Nephron progenitor cell (in vitro differentiated cells): ENCODE measurements at places on chromosomes 12 and 14.

DNA sequence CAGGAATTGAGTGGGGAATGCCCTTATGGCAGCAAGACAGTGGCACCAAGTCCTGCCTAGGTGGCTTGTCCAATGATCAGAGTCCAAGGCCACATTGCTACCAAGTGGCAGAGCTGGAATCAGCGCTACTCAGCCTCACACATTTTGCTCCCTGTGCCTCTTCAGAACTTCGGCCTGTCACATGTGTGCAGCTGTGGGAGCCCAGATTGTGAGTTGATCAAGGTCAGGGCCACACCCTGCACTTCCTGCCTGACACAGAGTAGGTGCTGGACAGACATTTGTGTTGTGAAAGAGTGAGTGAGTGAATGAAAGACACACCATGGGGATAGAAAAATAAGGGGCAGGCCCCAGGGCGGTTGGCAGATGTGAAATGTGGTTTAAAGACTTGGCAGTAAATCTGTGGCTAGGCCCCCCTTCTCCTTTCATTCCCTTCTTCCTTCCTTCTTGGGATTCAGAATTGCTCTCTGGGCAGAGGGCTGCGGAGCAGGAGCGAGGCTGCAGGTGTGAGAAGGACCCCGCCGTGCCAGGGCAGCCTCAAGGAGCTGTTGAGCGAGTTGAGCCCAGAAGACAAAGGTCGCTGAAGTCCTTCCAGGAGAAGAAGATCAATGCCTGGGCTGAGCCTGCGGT lies 83.5 kb downstream of the SLC25A47 start:
- no peak for DNase-seq

DNA sequence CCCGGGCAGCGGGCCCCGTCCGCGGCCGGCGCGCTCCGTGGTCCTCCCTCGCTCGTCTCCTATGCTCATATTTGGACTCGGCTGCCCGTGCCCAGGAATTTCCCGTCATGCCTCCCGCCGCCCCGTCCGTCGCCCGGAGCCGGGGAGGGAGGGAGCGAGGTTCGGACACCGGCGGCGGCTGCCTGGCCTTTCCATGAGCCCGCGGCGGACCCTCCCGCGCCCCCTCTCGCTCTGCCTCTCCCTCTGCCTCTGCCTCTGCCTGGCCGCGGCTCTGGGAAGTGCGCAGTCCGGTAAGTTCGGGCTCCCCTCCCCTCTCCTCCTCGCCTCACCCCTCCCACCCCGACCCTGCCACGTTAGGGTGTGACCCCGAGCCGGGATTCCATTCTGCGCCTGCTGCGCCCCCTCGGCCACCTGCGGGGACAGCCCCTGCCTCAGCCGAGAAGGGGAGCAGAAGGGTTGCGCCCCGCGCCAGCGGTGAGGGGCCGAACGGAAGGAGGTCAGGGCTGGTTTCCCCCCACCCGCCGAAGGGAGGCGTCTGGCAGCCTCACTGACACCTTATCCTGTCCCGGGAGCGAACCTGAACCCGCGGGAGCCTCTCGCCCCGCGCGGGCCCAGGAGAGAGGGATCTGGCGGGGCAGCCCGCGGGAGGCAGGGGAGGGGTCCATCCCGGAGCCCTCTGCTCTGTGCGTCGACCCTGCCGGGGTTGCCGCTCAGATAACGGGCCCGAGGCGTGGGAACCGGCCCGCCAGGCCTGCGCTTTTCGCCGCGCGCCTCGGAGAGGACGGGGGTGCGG lies at the start of gene MSRB3:
Gene MSRB3, plus strand, starts transcription at position 108 of the 793 bp plus-strand sequence. CDS start 29,897 bp downstream, outside the sequence.
- peak; percentile 84 for DNase-seq

DNA sequence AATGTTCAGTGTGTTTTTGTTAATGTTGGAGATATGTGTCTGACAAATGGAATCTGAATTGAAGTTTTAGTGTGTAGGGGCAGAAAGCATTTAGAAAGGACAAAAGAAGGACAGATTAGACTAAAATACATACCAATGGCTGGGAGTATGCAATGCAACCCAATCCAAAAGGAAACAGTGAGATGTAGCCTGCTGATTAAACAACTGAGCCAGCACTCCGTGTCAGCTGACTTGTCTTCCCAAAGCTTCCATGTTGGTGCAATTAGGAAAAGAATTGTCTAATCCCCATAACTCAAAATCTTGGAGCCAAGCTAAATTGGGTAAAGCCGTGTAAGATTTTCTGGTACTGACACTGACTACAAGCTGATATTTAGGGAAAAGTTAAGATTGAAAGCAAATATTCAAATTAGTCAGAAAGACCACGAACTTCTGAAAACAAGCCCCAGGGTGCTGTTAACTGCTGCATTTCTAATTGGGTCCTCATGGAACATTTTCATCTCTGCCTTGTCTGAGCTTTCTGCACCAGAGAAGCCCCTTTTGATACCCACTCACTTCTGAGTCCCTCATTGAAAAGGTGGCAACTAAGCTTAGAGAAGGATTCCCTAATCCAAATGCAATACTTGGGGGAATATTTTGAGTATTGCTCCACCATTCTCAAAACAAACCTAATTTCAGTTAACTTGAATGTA lies 109.1 kb downstream of the DAD1 start:
- no peak for DNase-seq

DNA sequence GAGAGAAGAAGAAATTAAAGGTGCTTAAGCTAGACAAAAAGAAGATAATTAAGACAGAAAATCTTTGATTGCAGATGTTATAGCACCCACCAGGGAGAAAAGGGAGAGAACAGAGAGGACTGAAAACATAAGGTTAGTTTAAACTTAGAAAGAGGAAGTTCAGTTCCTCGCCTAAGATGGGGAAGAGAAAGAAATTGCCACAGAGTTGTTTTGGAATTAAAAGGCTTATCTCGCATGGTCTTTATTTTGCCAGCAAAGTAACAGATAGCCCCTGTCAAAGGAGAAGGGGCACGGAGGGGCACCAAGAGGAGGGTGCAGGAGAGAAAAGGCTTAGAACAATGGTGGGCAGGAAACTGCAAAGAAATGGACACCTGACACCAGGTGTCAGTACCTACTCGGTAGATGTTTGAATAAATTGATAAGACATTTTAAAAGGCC lies 17.8 kb upstream of the OXA1L start:
- DNase-seq: no peak

GRCh38 chr12:47992776-47993175 lies 11.5 kb downstream of the COL2A1 start:
- DNase-seq: no peak

GRCh38 chr12:71546322-71546861 lies 106.8 kb downstream of the LGR5 start:
- no peak for DNase-seq

GRCh38 chr12:124515981-124516380 lies 51.4 kb downstream of the NCOR2 start:
- no peak for DNase-seq

- peak; percentile 60 for DNase-seq
These were observed at the start of gene SLC24A4 for GRCh38 chr14:92323011-92323915. SLC24A4 (plus strand) TSS chr14:92323165; CDS start chr14:92323831, 666 bp downstream.

- DNase-seq: no peak
These were observed 60.1 kb downstream of the ADCK1 start for GRCh38 chr14:77859934-77860570.

- no peak for DNase-seq
These were observed 74.2 kb upstream of the NCOR2 start for GRCh38 chr12:124641591-124641990.

DNA sequence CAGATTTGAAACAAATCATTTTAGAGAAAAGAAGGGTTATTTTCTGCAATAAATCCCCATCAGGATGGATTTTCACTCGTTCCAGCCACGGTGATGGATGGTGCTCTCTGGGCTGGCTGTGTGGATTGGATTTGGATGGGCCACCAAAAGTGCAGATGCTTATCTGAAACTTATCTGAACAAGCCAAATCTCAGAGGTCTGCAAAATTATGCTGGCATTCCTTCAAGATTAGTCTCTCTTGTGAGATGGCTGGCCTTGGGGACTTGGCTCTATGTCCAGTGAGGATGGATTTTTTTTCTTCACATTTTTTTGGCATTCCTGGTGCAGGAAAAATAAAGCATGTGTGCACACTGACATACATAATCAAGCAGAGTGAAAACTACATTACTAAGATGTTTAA lies 341.9 kb downstream of the GXYLT1 start:
- DNase-seq: no peak

- no peak for DNase-seq
These were observed 131.0 kb downstream of the NCOR2 start for GRCh38 chr12:124436366-124436765.

GRCh38 chr12:14993537-14994266 lies 20.9 kb downstream of the PDE6H start:
- DNase-seq: no peak

- peak; percentile 56 for DNase-seq
These were observed 1.0 kb downstream of the ITFG2 start for GRCh38 chr12:2813214-2814185.

DNA sequence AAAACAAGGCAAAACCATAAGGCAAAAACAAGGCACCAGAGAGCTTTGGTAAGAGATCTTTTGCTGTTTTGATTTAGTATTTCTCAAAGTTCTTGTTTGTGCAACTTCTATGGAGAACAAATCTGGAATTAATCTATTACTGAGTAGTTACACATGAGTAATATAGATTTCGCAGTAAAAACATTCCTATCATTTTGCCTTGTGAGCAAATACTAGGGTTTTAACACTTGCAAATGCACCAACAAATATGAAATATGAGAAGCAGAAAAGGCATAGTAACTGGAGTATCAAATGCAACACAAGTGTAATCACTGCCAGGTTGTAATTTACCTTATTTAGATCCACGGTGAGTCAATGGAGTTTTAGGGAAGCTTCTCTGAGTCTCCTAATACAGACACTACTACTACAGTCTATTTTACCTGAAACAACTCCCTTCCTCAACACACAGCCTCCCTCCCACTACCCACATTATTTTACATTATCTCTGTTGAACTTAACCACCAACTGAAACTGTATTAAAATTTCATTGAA lies 324.1 kb downstream of the FLRT2 start:
- no peak for DNase-seq
